ENCODE measurements at places on chromosomes 2 and 18.

- DNase-seq, result no peak
Observed at GRCh38 chr2:112010751-112011150, 44.3 kb upstream of the TMEM87B start.

DNA sequence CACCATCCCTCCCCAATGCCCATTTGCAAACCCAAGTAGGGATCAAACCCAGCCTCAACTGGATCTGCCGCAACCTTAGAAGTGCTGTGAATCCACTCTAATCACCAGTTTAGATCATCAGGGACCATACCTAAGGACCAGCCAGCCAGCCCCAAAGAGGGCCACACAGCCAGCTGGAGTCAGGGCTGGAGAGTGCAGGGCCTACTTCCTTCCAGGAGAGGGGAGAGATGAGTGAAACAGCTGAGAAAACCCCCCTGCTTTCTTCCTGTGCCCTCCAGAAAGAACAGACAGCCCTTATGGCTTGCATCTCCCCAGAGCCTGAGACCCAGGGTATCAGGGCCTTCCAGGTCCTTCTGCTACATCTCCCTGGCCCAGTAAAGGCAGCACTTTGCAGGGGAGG is 25.8 kb downstream of the YPEL5 start:
- DNase-seq, result no peak

DNA sequence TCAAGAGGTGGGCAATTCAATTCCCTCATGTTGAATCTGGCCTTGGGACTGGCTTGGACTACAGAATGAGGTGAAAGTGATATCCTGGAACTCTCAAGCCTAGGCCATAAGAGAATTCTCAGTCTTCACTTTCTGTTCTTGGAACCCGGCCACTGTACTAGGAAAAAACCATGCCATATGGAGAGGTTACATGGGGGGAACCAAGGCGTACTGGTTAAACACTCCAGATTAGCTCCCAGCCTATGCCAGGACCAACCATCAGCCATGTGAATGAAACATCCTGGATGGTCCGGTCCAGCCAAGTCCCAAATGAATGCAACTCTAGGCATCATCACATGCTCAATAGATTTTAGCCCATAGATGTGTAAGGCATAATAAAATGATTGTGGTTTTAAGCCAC is 56.4 kb downstream of the ZNF385B start:
- DNase-seq, result no peak

GRCh38 chr2:21282515-21282898 is 158.7 kb downstream of the TDRD15 start:
- DNase-seq, result no peak

- DNase-seq, result no peak
Observed at GRCh38 chr2:180999274-180999964, 19.0 kb downstream of the UBE2E3 start.

DNA sequence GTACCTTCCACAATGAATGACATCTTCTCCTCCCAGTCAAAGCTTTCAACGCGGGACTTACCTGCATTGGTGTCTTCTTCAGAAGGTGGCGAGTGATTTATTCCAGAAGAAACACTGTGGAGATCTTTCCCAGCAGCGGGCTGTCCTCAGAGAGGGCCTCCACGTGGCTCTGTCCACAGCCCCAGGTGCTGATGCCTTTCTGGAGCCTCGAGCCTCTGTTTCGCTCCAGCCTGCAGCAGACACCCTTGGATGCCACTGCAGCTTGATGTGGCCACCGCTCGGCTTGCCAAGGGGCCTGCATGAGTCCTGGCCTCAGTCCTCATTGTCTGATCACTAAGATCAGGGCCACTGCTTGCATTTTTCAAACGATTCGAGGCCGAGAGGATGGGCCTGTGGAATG is 46.6 kb upstream of the GALR1 start:
- no peak for DNase-seq

DNA sequence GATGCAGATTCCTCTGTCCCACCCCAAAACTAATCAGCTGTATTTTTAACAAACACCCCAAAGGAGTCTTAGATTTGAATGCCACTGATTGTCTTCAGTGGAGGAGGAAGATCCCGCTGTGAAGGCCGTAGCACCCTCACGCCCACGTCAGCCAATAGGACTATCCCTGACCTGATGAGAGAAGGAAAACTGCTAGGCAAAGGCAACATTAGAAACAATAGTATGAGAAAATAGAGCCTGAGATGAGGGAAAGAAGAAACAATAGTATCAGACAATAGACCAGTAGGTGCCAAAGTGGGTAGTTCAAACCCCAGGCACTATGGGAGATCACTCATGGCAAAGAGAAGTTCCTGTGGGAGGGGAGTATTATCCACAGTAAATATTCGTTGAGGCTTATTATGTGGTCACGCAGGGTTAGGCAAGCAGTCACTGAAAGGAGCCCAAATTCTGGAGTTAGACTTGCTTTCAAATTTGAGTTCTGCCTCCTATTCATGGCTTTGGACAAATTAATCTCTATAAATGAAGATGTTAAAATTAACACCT is 2.8 kb downstream of the PCBP1 start:
- DNase-seq, result no peak

- no peak for DNase-seq
Observed at GRCh38 chr18:64164883-64165282, 16.0 kb upstream of the LINC00305 start.

GRCh38 chr2:227511239-227511930 is 39.4 kb downstream of the AGFG1 start:
- DNase-seq, result no peak

GRCh38 chr2:86238354-86238753 is 39.1 kb downstream of the MRPL35 start:
- no peak for DNase-seq

DNA sequence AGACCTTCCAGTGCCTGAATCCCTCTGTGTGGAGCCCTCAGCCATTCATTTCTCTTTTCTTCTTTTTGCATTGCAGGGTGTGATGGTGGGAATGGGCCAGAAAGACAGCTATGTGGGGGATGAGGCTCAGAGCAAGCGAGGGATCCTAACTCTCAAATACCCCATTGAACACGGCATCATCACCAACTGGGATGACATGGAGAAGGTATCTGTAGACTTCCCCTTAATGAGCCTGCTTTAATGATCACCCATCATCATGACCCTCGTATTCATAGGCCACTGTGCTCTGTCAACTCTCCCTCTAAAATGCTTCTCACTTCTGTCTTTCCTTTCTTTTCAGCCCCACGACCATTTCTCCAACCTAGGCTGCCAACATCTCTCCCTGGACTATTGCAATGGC is 9.5 kb downstream of the ACTG2 start:
- no peak for DNase-seq

- DNase-seq, result no peak
Observed at GRCh38 chr2:16021611-16022363, 81.4 kb downstream of the MYCN start.

DNA sequence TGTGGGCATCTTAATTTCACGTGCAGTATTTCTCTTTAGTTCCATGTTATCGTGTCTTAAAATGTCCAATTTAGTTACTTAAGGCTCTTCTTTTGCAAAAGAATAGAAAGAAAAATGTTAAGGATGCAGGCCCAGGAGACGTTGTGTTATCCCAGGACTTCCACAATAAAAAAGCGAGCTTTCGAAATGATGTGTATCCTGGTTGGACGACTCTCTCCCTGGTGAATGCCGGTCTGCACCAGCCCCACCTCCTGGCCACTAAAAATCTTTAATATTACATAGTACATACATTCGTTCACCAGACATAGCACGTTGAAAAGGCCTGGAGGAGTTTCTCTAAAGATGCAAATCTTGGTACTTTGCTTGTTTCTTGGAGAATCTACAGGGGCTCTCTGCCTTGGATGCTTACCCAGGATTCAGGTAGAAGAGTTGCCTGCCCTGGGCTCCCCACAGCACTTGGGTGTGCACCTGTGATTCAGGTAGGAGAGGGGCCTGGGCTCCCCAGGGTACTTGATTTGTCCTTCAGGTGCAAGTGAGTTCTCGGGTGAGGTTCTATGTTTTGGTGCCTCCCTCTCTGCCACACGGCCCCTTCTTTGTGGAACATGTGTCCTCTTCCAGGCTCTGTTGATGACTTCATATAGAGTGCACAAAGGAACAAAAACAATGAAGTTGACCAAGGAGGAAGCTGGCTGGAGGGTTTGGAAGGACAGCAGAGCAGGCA is 26.6 kb downstream of the TWIST2 start:
- DNase-seq, result no peak

- DNase-seq, result peak; percentile 20
Observed at GRCh38 chr2:238107525-238108422, 7.6 kb downstream of the ESPNL start.

- DNase-seq, result no peak
Observed at GRCh38 chr18:47777626-47778025, 152.8 kb downstream of the SMAD2 start.

- no peak for DNase-seq
Observed at GRCh38 chr2:240310645-240311044, 124.8 kb upstream of the GPC1 start.

- DNase-seq, result no peak
Observed at GRCh38 chr2:96838345-96839292, 5.2 kb downstream of the ANKRD23 start.

- no peak for DNase-seq
Observed at GRCh38 chr2:121944072-121944831, 188.8 kb downstream of the TSN start.

- no peak for DNase-seq
Observed at GRCh38 chr2:113133704-113134598, 6.6 kb downstream of the IL1RN start.

- no peak for DNase-seq
Observed at GRCh38 chr2:203340791-203341487, 12.7 kb downstream of the ABI2 start.

DNA sequence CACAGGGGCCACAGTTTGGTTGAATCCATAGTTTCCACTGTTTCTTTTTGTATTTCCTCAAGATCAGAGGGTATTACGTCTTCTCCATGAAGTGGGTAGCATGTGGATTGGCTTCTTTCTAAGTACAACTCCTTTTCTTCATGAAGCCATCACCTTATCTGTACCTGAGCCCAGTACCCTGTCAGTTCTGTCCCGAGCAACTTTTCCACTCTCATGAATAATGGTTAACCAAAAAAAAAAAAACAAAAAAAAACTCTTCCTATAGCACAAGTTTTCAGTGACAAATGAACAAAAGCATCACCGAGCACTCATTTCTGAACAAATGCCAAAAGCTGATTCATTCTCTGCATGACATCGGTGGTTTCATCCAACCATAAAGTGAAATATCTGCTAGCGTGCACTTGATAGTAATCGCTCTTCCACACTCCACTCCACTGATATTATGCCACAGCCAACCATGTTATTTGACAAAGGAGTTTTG is 53.0 kb upstream of the CCDC150 start:
- no peak for DNase-seq

DNA sequence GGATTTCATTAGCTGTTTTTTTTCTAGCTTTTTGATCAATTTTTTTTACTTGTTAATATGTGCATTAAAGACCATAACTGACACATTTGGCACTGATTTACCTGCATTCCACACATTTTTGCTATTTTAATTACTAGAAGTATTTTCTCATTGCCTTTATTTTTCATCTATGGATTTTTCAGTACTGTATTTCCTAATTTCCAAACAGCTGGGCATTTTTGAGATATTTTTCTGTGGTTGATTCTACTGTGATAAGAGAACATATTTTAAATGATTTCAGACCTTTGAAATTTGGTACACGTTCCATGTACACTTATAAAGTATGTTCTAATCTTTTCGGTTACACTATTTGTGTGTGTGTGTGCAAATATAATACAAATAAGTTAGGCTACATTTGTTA is 135.3 kb downstream of the PARD3B start:
- no peak for DNase-seq

- DNase-seq, result no peak
Observed at GRCh38 chr18:23194155-23194996, 59.1 kb downstream of the CABLES1 start.

DNA sequence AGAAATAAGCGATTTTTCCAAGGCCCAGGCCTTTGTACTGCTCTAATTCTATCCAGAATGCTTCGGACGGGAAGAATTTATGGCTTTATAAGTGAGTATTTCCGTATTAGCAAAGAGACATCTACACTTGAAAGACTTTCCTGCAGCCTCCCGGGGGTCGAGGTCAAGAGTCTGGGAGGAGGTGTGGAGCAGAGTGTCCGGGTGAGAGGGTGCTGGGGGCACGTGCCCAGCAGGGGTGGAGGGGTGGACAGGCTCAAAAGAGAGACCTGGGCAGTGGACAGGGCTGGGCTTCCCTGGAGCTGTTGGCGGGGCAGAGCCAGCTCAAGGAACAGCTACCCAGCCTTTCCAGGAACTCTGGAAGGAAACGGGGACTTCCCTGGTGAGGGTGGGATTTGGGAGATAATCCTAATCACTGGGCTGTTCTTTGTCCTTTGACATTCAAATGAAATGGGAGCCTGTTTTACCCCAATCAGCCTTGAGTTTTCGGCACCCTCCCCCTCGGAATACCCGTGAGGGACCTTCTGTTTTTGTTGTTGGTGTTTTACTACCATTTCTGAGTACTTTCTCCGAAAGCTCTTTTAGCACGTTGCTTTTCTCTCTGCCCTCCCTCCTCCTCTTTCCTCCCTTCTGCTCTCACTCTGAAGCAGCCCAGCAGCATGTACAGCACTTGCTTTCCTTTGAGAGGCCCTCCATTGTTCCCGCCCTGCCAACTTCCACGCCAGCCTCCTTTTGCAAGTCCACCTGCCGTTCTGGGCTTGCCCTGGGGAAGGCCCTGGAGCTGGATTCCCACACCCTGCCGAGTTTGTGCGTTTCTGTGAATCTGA is 164.7 kb downstream of the AGAP1 start:
- peak; percentile 43 for DNase-seq

DNA sequence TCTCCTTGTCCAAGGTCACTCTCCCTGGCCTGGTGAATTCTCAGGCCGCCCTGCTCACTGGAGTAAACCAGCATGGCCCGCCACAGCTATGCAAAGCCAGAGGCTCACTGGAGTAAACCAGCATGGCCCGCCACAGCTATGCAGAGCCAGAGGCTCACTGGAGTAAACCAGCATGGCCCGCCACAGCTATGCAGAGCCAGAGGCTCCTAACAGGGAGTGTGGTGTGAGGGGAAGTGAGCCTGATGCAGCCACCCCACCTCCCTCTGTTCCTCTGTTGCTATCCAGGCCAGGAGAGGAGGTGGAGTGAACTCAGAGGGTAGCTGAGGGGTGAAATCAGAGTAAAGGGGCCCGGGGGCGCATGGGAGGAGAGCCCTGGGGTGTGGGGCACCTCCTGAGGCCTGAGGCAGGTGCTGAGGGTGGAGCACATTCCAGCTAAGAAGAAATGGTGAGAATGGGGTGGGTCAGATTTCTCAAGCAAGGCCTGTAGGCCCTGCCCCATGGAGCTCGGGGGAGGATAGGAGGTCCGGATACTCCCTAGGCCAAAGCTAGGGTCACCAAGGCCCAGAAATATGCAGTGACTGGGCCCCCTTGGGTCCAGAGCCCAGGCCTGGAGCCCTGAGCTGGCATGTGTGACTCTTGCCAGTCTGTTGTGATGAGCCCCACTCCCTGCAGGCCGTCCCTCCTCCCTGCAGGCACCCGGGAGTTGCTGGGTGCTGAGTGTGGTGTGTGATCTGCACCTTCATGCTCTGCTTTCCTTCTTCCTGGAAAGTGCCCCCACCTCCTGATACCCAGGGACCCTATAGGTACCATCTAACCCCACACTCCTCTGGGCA is 1.5 kb downstream of the ATP6V1B1 start:
- no peak for DNase-seq
